ENCODE measurements at places on chromosomes 5 and 9.

- DNase-seq, result no peak
Observed at GRCh38 chr5:165196961-165197360, 1691.5 kb downstream of the MAT2B start.

GRCh38 chr5:132215329-132215728, 12.3 kb downstream of the P4HA2 start:
- no peak for DNase-seq

GRCh38 chr5:59661954-59662615, 231.4 kb downstream of the PDE4D start:
- DNase-seq, result no peak

- DNase-seq, result no peak
Observed at GRCh38 chr5:137954131-137954879, 65.0 kb downstream of the PKD2L2 start.

DNA sequence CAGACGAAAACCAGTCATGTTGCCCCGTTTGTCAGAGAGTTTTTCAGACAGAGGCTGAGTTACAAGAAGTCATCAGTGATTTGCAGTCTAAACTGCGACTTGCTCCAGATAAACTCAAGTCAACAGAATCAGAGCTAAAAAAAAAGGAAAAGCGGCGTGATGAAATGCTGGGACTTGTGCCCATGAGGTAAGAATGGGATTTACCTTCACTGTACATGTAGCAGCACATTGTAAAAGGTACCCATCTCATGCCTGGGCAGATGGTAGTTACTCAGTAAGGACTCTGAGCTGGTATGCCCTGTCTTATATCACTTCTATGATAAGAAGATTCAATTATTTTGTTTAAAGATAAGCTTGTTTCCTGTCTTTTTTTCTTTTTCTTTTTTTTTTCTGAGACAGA, 38.8 kb downstream of the RAD50 start:
- DNase-seq, result no peak

- no peak for DNase-seq
Observed at GRCh38 chr5:14675865-14676300, 11.4 kb downstream of the OTULIN start.

- no peak for DNase-seq
Observed at GRCh38 chr5:98713027-98713426, 60.4 kb upstream of the RGMB start.

DNA sequence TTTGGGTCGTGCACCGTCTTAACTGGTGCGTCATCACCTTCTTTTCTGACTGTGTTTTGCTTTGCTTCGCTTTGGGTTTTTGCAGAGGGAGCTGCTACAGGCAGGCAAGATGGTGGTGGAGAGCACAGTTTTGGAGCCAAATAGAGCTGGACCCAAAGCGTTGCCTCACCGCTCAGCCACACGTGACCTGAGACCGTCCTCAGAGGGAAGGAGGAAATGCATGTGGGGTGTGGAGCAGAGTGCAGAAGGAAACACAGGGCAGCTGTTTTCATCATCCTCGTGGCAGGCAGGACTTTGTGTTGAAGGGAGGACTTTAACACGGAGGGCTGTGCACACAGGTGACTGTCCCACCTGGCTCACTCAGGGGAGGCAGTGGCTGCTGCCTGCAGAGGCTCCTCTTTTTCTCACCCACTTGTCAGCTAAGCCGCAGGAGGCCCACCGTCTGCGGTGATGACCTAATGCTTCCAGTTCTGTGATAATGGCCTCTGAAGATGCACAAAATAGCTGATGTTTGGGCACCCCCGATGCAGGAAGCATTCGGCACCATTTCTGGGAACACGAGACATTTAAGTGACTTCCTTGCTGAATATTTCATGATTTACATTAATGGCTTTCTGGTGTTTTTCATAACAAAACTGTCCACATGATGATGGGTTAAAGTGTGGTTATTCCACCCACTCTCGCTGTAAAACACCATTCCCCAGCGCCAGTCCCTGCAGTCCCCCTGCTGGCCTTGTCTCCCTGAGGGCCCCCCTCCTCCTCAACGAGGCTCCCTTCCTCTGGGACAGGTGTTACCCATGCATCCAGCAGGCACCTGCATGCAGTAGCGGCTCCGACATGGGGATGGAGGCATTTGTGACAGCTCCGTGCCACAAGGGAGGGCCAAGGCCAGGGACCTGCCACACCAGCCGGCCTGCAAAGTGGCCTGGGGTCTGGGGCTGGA, 12.4 kb upstream of the UBAC1 start:
- DNase-seq, result no peak

DNA sequence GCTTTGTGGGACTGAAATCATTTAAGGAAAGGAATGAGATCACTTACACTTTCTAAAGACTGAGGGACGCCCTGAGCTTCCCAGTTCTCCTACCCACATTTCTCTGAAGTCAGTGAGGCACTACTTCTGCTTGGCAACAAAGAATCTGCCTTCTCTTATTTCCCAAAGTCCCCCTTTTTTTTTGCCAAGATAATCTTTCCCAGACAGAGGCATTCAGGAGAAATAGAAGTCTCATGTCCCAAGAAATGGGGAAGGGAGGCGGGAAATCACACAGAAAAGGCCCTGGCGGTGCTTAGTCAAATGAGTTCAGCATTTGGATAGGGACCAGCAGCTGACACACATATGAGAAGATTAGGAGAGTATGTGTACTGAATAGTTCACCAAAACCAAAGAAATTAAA, 159.7 kb downstream of the MUSK start:
- no peak for DNase-seq

GRCh38 chr5:143749581-143750205, 62.3 kb upstream of the HMHB1 start:
- no peak for DNase-seq

DNA sequence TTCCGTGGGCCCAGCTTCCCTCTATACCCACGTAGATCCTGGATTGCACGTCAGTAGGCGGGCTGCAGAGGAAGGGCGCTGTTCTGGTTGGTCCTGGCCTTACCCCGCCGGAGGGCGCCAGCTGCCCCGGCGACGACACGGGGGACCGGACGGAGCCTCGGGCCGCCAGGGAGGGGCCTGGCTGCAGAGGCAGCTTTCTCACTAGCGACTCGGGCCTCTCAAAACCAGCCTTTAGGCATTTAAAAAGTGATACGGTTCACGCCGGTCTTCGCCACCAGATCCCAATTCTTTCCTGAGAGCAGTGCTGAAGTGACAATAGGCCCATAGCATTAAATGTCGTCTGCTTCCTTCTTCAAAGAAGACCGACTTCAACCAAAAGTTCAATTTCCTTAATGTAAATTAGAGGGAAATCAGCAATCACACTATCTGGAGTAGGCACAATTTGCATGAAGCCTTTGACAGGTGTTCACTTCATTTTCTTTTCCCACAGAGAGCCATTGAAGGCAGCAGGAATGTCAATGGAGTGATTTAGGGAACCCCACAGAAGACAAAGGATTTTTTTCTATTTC, 17.6 kb upstream of the UBE2D2 start:
- DNase-seq, result no peak

DNA sequence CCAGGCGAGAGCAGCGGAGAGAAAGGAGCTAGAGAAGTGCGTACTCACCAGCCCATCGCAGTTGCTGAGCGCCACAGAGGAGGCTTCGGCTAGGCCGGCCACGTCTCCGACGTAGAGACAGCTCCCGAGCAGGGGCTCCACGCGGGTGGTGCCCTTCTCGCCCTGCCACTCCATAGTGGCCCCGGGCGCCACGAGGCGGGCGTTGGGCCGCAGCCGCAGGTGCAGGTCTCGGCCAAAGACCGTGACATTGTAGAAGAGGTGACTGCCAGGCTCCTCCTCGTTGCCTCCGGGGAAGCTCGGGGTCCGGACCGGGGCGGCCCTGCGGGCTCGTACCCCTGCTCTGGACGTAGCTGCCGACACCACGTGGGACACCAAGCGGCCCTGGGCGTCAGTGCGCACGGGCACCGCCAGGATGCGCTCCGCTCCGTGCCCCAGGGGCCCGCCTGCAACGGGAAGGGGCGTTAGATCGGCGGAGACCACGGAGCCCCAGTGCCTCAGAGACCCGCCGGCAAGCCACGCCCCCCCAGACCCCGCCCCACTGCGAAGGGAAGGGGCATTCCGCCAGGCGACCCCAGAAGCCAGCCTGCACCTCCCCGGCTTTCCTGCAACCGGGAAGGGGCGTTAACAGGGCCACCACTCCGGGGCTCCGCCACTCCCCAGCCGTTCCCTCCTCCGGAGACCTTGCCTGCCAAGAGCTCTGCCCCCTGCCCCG, 1.4 kb downstream of the ADAMTS2 start:
- no peak for DNase-seq

DNA sequence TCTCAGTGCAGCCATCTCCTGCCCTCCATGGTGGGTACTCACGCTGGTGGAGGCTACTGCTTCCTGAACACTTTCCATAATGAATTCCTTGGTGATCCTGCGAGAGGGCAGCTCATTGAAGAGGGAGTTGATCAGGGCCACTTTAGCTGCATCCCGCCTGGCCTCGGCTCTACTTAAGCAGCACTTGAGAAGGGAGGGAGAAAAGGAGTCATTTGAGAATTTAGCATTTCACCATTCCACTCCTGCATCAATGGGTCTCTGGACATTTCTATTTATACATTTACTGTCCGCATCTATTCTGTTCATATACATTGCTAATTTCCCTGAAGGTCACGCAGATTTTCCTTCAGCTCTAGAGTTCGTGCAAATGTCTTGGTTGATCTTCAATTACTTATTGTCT, 35.1 kb downstream of the LIX1 start:
- no peak for DNase-seq

DNA sequence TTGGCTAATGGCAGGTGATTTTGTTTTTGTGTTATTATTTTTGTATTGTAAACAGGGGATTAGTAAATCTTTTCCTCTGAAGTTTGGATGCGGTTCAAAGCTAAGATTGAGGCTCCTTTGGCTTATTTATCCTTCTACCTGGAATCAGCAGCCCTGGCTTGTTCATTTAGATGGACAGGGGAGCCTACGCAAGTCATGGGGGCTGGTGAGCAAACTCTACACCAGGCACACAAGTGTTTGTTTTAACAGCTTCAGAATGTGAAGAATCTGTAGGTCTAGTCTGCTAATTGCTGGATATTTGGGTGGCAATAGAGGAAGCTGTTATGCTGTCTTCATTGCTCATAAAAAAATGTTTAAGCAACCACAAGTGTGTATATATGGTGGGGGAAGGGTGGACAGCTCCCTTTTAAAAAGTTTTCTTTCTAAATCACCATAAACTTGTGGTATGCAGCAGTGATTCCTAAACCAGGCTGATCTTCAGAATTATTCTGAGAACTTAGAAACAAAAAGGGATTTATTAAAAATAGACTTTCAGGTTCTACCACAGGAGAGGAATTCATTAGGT, 20.7 kb downstream of the ZNF462 start:
- no peak for DNase-seq

- DNase-seq, result no peak
Observed at GRCh38 chr9:78921341-78921740, 624.4 kb downstream of the PSAT1 start.

- no peak for DNase-seq
Observed at GRCh38 chr5:44332285-44332971, 56.8 kb downstream of the FGF10 start.

DNA sequence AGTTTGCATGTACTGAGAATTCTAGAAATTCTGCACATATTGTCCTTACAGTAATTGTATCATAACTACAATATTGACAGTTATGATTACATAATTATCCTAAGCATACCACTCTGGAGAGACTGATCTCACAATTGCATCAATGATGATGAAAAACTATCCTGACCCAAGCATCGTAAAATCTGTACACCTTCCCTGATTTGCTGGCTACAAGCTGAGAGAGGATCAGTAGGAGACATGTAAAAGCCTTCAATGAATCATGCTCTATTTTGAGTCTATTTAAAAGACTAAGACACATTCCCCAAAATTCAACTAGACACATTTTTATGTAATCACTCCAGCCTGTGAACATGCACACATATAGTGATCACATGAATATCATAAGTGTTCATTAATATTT, 1833.8 kb downstream of the EFNA5 start:
- DNase-seq, result no peak

GRCh38 chr5:156515121-156515520, 188.2 kb downstream of the SGCD start:
- no peak for DNase-seq

DNA sequence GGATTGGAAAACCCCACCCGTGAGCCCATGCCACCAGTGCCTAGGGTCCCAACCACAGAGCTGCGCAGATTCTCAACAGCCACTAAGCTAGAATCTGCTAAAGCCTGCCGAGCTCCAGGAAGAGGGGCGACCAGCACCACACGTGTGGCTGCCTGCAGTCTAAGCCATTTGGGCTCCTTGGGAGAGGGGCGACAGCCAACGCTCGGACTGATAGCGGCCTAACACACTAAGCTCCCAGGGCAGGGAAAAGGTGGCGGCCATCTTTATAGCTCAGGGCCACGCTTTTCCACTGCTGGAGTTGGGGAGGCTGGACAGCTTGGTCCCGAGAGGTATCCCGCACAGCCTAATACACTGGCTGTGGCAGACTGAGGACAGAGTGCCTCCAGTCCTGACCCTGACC, 631.8 kb downstream of the CETN3 start:
- DNase-seq, result no peak

GRCh38 chr5:96391921-96392320, 41.1 kb downstream of the PCSK1 start:
- DNase-seq, result no peak

DNA sequence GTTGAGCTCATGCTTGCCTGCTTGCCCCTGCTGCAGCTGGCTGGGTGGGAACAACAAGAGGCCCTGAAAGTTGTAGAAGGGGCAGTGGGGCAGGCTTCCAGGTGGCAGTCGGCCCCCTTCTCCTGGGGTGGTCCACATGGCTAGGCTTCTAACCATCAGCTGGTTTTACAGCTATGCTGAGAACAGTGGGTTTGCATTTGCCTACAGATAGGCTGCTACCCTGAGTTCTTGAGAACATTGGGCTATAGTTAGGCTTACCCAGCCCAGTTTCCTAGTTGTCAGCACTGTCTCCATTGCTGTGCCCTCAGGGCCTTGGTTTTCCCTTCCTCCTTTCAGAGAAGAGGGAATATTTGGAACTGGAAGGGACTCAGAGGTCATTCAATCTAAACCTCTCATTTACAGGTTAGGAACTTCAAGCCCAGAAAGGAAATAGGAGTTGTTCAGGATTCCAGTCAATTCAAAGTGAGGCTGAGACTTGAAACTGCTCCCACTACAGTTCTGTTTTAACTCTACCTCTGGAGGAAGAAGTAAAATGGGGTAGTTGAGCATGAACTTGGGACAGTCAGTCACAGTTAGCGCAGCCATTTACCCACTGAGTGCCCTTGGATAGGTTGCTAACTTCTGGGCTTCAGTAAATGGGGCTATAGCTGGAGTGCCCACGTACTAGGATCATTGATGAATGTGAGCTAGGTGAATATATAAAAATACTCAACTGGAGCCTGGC, 11.5 kb downstream of the LARP1 start:
- no peak for DNase-seq

- no peak for DNase-seq
Observed at GRCh38 chr5:153903321-153903720, 135.4 kb downstream of the FAM114A2 start.

- DNase-seq, result no peak
Observed at GRCh38 chr9:99352826-99353225, 130.7 kb downstream of the SEC61B start.

- DNase-seq, result no peak
Observed at GRCh38 chr9:135568026-135568425, 6.5 kb downstream of the PAEP start.

All from stimulated activated CD4-positive, alpha-beta T cell treated with anti-CD3 and anti-CD28 coated beads, TNF-alpha, amount 100 ng/mL, for 1 hour (primary cell).